SJSA1 (cell line): ENCODE measurements at places on chromosomes 2 and 18.

DNA sequence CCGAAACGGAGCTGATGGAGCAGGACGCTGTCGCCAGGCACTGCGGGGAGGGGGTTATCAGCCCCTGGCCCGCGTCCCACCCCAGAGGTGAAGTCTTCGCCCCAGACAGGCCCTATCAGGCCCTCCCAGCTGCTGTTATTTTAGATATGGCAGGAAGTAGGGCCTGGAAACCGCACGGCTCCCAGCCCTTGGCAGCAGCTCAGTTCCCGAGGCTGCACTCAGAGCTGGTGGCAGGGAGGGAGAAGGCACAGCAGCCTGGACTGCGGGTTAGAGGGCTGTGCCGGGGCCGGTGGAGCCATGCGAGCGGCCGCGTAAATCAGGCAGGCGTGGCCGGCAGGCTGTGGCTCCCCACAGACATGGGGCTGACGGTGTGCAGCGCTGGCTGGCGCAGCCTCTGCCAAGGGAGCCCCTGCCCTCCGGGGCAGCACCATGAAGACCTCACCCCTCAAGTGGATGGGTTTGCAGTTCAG lies 111.4 kb downstream of the NFATC1 start:
- H3K4me3 ChIP-seq: peak overlapping the region; percentile 1; the same call in 1 of the 2 replicates
- H3K4me1 ChIP-seq: peaks cover 38% of the 10 kb centered on the region
- no peaks in the 10 kb centered on the region for H3K36me3 ChIP-seq
- H3K27me3 ChIP-seq: no peaks in the 10 kb centered on the region
- peak overlapping the region; percentile 96 for H3K27ac ChIP-seq

DNA sequence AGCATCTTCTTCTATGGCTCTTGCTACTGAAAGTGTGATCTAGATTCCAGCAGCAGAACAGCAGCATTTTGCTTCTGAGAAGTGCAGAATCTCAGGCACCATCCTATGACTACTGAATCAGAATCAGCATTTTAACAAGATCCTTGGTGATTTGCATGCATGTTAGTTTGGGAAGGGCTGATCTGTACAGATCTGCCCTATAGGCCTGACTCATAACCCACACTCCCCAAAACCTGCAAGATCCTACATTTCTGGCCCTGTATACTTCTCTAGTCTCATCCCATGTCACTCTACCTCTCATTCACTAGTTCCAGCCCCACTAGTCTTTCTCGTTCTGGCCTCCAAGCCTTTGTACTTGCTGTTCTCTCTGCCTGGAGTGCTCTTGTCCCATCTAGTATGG lies 15.7 kb upstream of the DARS1 start:
- peaks cover 16% of the 10 kb centered on the region for H3K4me1 ChIP-seq
- no peak overlapping the region for H3K27ac ChIP-seq
- no peaks in the 10 kb centered on the region for H3K36me3 ChIP-seq
- DNase-seq: no peak

DNA sequence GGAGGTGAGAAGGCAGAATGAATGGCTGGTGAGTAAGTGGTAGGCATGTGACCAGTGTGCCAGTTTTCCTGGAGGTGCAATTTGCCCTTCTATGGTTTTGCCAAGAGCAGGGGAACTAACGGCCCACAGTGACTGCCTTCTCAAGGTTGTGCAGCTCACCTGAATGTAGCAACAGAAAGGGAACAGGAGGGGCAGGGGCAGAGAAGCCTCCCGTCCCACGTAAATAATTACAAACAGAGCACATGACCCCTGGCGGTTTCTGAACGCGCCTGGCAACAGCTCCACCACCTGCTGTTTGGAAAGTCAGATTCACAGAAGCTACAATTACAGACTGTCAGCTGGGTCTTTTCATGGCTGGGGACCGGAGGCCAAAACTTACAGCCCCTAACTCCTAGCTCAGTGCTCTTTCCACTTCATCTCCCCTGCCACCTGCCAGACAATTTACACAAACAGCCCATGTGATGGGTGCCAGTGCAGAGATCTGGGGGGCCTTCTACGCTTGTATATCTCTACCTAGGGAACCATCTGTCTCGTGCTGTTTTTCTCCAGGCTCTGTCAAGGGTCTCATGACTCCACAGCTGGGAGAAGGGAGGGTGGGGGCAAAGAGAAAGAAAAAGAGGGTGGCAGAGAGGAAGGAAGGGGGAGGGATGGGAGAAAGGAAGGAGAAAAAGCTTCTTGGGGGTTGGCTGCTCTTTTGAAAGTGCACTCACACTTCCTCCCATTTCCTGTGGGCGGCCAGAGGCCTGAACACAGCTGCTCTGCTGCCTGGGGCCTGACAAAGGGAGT lies 69.6 kb downstream of the POLR1A start:
- DNase-seq: peak; percentile 65
- no peak overlapping the region for H3K27ac ChIP-seq
- peaks cover 15% of the 10 kb centered on the region for H3K4me1 ChIP-seq
- H3K36me3 ChIP-seq: peaks cover 90% of the 10 kb centered on the region
- no peak overlapping the region for H3K4me3 ChIP-seq

DNA sequence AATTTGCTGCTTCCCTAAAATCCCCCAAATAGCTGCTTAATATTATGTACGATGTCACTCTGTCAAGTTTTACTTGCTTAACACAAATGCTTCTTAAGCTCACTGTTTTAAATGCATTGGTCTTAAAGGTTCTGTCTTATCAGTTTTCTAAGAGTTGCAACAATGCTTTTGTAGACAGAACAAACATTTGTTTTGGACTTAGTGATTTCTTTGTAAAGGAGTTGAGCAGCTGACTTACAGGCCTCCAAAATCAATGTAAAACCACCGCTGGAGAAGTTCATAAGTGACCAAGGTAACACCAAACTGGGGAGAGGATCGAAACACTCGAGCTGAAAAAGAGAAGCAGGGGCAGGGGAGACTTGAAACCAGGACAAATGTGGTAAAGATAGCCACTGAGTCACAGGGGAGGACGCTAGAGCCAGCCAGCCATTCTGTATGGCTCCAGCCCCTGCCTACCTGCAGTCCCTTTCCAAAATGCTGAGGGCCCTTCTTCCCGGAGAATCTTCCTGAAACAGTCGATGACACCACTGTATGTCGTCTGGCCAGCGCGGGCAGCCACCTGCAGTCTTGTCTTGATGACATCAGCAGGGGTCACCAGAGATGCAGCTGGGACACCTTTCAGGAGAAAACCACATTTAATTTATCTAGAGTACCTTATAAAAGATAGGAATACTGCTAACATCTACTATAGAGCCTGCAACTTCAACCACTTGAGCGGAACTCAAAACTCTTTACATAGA lies 100.2 kb downstream of the DYNC1I2 start:
- H3K4me3 ChIP-seq: no peak overlapping the region
- peaks cover 26% of the 10 kb centered on the region; the same call in 1 of the 2 replicates for H3K36me3 ChIP-seq
- no peak overlapping the region for H3K27ac ChIP-seq
- no peaks in the 10 kb centered on the region for H3K27me3 ChIP-seq

- H3K27ac ChIP-seq: no peak overlapping the region
- no peak for DNase-seq
- no peaks in the 10 kb centered on the region for H3K36me3 ChIP-seq
- no peaks in the 10 kb centered on the region for H3K4me1 ChIP-seq
Measured at GRCh38 chr18:73124175-73124574, 256.4 kb upstream of the NETO1 start.

DNA sequence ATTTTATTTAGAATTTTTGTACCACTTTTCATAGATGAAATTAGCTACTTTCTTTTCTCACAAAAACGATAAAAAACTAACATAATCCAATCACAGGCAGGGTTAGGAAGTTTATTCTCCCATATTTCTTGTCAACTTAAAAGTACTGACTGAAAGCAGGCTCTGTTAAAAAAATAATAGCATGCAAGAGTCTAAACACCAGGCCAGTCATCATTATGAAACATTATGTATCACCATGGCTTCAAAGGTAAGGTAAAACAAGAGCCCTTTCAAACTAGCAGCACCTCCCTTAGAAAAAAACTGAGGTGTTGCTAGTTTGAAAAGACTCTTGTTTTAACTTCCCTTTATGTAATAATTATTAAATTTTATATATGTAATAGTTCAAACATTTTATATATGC lies 848.0 kb downstream of the RNF144A start:
- no peak overlapping the region for H3K4me3 ChIP-seq
- no peaks in the 10 kb centered on the region for H3K36me3 ChIP-seq
- DNase-seq: no peak
- no peaks in the 10 kb centered on the region for H3K4me1 ChIP-seq
- no peaks in the 10 kb centered on the region for H3K27me3 ChIP-seq

- no peak overlapping the region for H3K27ac ChIP-seq
- H3K27me3 ChIP-seq: no peaks in the 10 kb centered on the region
- no peak overlapping the region for H3K4me3 ChIP-seq
- H3K36me3 ChIP-seq: no peaks in the 10 kb centered on the region
Measured at GRCh38 chr18:44765456-44765855, 84.8 kb downstream of the SETBP1 start.
